Fibroblast of skin of right biceps (primary cell): ENCODE measurements at places on chromosomes 3 and 15.

DNA sequence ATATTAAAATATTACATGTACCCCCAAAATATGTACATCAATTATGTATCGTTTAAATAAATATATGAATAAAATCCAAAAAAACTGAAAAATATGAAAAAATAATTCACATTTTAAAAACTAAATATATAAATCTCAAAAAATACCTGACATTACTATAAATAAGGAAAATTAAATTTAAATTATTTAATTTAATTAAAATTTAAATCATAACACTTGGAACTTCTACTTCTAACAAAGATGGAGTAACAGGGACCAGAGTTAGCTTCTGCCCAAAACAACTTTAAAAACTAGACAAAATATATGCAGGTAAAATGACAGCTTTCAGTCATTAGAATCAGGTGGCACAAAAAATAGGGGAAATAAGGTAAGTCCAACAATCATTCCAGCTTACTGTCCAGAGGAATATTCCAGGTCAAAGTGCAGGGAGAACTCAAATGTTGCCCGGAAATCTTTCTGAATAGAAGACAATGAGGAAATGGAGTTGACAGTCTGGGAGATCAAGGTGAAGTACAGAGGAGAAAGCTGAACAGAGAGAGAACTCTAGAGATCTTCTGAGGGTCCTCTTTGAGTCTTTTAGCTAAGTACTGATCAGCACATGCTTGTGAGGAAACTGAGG lies 207.7 kb upstream of the ATP11B start:
- DNase-seq, result no peak

- no peak for DNase-seq
These were observed 13.7 kb downstream of the MAP6D1 start for GRCh38 chr3:183811638-183812037.

- DNase-seq, result no peak
These were observed 12.6 kb upstream of the NPAP1 start for GRCh38 chr15:24662991-24663390.

DNA sequence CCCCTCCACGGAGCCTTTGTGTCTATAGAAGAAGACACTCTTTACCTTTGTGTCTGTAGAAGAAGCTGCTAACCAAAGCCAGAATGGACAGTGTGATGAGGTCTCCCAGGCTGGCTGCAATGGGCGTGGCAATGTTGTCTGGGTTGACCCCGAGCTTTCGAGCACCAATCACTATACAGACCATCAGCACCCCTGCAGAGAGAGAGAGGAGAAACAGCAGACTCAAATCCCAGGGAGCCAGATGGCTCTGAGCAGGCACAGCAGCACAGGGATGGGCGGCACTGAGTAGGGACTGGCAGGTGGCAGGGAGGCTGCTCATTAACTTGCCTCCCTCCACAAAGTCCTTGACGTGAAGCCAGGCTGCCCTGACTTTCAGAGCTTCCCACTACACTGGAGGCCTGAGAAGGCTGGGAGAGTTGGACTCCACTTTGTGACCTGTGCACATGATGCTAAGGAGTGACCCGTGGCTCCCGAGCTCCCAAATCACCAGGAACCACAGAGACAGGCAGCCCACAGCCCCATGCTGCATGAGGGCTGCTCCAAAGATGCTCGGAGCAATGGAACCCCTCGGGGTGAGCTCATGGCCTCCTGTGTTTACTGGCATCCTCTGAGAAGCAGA lies 53.9 kb downstream of the ROPN1B start:
- DNase-seq, result no peak

DNA sequence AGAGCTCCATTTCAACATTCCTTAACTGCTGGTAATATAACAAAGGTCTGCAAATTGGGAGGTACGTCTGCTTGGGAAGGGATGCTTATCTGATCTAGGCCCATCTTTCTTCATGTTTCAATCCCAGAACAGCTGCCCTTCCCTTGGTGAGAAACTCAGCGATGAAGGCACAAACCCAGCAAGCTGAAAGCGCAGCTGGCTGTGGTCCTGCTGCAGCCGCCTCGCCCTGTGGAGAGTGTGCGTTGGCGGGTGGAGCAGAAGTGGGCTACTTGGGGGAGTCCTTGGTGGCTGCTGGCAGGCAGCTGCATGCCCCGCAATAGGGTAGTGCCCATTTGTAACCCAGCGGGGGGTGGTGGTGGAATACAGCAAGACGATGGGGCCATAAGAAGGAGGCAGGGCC lies 160.6 kb upstream of the WNT5A start:
- DNase-seq, result no peak

GRCh38 chr3:188605231-188605630 lies 451.3 kb downstream of the LPP start:
- peak; percentile 39 for DNase-seq

- no peak for DNase-seq
These were observed 500.6 kb upstream of the GOLIM4 start for GRCh38 chr3:168596175-168596823.

DNA sequence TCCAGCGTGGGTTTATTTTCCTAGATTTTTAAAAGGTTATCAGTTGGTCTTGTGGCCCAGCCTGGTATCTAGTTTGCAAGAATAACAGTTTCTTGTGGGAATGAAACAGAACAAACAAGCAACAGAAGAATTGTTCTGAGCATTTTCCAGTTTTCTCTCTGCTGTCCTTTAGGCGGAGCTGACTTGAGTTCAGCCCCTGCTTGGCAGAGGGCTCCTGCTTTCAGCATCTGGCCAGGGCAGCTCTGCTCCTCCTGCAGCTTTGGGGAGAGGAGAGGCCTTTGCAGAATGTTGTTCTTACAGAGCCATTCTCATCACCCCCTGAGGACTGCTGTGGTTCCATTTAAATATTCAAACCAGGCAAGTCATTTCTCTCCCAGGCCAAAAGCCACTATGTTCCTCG lies 117.7 kb downstream of the ALDH1A2 start:
- no peak for DNase-seq

DNA sequence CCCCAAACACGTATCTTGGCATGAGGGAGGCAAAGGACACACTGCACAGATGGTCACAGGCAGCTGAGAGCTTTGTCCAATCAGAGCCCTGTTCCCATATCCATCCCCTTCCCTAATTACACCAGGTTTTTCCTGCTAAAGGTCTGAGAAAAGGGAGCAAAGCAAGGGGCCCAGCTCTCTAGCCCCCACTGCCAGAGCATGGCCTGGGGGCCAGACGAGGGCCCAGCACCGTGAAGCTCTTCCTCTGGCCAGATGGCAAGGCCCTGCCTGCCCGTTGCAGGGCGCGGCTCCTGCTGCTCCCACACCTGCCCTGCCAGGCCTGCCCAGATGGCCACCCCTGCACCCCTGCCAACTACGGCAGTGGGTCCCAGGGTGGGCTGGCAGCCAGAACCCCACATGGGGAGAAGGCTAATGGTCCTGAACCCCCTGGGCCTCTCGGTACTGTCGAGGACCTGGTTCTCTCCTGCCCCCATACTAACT lies 3.2 kb downstream of the SHF start:
- DNase-seq, result no peak

DNA sequence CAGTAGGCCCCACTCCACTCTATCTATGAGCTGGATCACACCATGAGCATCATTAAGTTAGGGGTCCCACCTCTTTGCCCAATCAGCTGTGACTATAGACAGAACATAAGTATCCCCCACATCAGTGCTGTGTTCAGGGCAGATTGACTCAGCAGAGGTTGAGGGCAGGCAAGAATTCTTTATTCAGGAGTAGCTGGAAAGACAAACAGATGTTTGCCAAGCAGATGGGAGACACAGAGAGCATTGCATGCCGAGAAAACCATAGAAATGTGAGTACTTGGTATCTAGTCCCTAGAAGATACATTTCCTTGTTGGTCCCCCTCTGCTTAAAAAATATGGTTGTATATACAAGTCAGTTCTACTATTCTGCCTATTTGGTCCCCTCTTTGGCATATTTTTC lies 440.8 kb downstream of the RAP2B start:
- DNase-seq, result no peak

- no peak for DNase-seq
These were observed 18.2 kb downstream of the IDH3A start for GRCh38 chr15:78167227-78167888.

DNA sequence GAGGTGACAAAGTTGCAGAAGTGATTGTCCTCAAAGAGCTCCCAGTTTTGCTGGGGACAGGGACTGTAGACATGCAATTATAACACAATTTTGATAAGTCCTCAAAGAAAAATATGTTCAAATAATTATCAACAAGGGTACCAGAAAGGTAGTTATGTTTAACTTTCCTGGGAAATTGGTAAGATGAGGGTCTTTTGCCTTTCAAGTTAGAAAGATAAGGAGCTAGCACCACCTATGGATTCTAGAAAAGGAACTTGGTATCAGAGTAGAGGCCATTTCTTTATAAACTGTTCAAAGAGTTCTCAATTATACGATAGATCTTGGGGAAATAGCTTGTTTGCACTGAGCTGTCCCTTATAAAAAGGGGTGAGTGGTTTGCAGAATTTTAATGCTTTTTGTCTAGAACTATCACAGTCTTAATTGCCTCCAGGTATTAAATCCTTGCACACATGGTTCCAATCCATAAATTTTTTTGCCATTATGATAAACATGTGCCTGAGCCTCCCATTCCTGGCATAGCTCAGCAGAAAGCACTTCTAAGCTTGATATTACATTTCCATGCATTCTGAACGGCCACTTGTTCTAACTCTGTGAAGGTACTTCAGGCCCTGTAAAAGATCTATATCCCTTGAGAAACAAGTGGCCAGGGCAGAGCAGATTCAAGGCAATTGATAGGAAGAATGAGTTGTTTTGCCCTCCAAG lies 247.5 kb upstream of the LRIG1 start:
- peak; percentile 37 for DNase-seq

DNA sequence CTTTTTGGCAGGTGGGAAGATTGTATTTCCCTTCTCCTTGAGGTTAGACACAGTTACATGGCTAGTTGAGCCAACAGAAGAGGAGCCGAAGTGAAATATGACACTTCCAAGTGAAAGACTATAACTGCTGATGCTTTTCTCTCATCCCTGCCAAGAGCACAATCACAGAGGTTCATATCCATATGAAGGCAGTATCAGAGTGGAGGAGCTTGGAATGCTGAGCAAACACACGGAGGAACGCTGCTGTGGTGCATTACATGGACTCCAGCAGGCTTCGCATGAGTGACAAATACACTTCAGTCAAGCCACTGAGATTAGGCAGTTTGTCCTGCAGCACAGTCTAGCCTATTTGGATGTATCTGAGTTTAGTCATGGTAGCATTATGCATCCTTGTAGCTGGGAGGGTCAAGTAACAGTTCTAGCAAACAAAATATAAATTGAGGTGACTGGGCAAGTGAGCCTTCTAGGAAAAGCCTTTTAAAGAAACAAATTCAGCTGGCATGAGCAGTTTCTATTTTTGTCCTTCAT lies 5.4 kb downstream of the IQCF6 start:
- DNase-seq, result no peak

DNA sequence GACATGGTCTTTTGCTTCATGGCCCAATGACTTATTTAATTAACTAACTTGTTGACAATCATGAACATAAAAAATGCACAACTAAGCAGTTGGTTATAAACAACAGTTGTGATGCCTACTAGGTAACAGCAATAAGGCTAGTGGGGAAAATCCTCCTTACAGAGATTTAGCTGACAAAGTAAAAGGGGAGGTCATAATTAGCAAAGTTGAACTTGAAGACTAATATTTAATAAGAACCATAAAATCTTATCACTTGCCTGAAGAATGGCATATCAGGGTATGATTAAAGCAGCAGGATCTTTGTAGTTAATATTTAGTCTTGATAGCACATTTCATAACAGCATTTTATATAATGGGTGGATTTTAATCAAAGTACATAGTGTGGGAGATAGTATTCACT lies 84.2 kb downstream of the MME start:
- no peak for DNase-seq

DNA sequence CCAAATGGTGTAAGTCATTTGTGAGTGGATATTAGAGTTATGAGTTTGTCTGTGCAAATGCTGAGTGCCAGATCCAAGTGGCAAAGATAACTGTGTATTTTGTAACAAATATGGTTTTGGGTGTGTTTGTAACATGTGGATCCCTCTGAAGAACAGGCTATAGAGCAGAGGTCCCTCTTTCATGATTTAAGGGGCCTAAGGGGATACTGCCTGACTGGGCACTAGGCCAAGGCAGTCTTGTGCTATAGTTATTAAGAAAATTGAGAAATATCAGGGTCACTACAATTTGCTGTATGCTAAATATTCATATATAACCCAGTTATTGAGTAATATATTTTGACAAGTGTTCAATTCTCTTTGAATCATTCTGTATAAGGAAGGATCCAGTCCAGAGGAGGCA lies 555.6 kb upstream of the RGMA start:
- no peak for DNase-seq

GRCh38 chr3:122200661-122201060 lies 17.2 kb downstream of the CASR start:
- DNase-seq, result no peak

DNA sequence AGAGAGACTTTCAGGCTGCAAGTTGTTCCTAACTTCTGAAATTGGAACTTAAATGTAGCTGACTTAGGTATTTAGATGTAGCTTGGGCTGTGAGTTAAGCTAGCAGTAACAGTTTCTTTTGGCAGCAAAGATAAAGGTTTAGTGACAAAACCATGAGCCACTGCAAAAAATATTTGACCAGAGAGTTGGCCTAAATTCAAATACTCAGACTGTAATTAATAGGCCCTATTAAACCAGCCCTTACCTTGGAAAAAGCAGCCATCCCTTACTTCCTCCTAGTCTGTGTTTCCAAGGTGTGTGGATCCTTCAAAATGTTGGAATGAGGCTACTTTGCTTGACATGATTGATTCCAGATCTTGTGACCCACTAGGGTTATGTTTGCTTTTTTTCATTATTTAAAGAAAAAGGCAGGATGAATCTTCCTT lies 8.2 kb downstream of the TPM1 start:
- DNase-seq, result peak; percentile 71

- DNase-seq, result no peak
These were observed 55.7 kb upstream of the LMOD3 start for GRCh38 chr3:69178082-69178481.

DNA sequence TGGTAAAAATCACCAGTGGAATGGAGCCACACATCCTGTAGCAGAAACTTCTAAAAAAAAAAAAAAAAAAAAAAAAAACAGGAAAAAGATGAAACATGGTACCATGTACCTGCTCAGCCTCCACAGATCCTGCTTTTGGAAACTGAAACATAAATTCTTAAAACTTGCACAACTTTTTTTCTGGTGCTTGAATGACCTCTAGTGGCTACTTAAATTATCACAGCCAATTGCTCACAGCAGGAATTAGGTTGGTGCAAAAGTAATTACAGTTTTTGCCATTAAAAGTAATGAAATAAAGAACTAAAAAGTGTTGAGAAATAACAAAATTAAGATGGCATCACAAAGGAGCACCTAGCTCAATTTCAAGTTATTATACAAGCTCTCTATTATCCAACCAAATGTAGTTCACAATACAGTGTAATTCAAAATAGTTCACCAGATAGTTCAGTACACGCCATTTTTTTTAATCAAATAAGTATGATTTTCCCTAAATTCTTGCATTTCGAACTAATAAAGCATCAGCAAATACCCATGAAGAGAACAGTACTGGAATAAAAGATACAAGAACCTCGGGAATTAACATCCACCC lies 80.6 kb downstream of the ULK4 start:
- peak; percentile 46 for DNase-seq

DNA sequence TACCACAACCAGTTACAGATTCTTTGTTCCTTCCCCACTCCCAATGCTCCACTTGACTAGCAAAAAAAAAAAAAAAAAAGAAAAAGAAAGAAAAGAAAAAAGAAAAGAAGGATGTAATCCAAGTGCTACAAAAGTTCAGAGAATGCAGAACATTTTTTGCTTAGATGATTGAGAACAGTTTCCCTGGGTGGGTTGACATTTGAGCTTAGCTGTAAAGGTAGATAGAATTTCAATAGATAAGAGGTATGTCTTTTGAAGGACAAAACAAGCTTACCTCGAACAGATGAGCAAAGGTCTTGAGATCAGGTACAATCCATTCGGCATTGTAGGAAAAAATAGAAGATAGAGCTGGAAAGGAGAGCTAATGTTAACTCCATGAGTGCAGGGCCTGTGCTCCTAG lies 344.6 kb upstream of the NECTIN3 start:
- no peak for DNase-seq
